ENCODE measurements at places on chromosomes 12 and 14. TPM values are rescaled to one million over a fixed set of nuclear protein-coding genes. Genes with fewer than 3 reads are reported as not detected.

The MMP19 gene
- total RNA-seq, result 2.2 TPM

The CIROP gene
- total RNA-seq, result not detected

The NEDD8 gene
- total RNA-seq, result 66.7 TPM

The BORCS5 gene
- 8.3 TPM for total RNA-seq

The RNASE11 gene
- total RNA-seq, result not detected

The CEBPE gene
- not detected for total RNA-seq

The FOXA1 gene
- 36.6 TPM for total RNA-seq

- DNase-seq, result no peak
Observed at GRCh38 chr12:26273811-26274210, 78.4 kb downstream of the SSPN start.

DNA sequence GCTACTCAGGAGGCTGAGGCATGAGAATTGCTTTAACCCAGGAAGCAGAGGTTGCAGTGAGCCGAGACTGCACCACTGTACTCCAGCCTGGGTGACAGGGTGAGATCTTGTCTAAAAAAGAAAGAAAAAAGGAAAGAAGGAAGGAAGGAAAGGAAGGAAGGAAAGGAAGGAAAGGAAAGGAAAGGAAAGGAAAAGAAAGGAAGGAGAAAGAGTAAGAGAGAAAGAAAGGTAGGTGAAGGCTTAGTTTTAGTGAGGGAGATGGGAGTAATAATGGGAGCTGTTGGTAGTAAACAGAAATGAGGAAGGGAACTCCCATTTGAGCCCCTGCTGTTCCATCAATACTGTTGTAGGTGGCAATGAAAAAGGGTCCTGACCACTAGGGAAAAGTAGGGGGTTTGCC lies 28.8 kb downstream of the SLC24A4 start:
- no peak for DNase-seq

DNA sequence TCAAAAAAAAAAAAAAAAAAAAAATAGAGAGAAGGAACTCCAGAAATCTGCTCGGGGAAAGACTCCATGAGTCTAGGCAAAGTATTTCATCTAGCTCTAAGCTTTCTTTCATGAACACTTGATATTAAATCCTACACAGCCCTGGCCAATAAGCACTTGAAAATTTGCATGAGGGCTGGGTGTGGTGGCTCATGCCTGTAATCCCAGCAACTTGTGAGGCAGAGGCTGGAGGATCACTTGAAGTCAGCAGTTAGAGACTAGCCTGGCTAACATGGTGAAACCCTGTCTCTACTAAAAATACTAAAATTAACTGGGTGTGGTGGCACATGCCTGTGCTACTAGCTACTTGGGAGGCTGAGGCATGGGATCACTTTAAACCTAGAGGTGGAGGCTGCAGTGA lies 13.1 kb upstream of the METAP2 start:
- no peak for DNase-seq

GRCh38 chr12:109844983-109845823 lies 12.0 kb upstream of the TRPV4 start:
- peak; percentile 89 for DNase-seq

DNA sequence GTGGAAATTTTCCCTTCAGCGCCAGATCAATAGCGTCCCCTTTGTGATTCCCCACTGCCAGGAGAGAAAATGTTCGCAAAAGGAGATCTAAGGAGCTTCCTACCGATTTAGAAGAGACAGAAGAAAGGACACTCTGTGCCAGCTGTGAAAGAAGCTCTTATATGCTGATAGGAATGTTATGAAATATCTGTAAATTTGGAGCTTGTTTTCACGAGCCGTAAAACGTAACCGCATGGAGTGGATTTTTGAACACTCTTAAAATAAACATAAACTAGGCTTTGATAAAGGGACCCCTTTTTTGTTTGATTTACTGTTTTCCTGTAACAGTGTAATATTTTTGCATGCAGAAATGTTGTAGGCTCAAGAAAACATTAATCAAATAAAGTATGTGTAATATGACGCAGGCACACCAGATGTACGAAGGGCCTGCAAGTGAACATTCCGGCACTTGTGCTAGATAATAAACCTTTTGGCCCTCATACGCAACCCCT lies 346.8 kb downstream of the ETNK1 start:
- DNase-seq, result no peak

DNA sequence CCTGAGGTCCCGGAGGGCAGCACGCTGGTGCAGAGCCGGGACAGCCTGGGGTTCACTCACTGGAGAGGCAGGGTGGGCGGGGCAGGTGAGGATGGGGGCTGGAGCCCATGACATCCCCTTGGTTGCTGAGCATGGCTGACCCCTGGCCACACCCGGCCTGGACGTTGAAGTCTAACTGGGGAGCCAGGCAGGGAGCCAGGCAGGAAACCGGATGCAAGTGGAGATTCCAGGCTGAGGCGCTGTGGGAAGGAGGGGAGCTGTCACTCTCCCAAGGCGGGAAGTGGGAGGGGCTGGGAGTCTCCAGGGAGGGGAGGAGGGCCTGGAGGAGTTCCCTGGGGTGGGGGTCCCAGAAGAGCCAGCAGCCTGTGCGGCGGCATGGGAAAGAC lies 7.7 kb upstream of the INF2 start:
- DNase-seq, result peak; percentile 78

GRCh38 chr14:88044444-88044758 lies 39.5 kb downstream of the GPR65 start:
- DNase-seq, result no peak

- DNase-seq, result no peak
Observed at GRCh38 chr12:118391424-118391823, 15.1 kb downstream of the SUDS3 start.

DNA sequence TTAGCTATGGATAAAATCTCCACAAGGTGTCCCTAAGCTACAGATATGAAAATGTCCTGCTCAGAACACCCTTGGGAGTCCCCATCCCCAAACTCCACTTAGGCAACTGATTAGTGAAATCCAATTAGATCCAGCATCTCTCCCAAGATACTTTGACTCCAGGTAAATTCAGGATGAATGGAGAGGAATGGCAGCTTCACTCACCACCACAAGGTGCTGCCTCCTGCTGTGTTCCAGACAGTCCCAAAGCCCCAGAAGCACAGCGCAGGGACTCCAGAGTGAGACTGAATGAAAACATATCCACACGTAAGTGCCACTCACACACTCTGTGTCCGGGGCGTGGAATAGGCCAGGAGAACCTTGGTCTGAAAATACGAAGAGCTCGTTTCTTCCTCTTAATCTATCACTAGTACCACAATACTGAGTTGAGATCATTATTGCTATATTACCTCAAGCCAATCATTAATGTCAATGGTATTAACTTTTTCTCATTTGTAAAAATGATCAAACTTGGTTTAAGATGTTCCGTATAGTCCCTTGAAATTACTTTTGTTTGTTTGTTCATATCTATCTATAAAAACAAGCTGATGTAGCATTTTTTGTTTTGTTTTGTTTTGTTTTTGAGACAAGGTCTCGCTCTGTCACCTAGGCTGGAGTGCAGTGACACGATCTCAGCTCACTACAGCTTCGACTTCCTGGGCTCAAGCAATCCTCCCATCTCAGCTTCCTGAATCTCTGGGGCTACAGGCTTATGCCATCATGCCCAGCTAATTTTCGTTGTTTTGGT lies 70.0 kb upstream of the BICD1 start:
- no peak for DNase-seq

GRCh38 chr12:124456652-124457152 lies 110.7 kb downstream of the NCOR2 start:
- no peak for DNase-seq

DNA sequence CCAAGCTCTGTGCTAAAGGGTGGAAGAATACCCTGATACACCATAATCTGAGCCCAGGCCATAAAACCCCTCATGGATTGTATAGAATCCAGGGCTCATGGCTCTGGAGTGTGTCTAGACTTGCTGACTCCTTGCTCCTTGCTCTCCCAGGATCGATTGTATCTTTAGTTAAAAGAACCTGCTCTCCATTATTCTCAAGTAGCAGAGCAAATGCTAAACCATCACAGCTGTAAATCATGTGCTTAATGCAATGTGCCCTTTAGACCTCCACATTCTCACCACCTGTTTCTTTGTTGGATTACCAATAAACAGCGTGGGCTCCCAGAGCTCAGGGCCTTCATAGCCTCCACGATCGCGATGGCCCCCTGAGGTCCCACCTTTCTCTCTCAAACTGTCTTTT lies 411.6 kb upstream of the FBXO33 start:
- no peak for DNase-seq

DNA sequence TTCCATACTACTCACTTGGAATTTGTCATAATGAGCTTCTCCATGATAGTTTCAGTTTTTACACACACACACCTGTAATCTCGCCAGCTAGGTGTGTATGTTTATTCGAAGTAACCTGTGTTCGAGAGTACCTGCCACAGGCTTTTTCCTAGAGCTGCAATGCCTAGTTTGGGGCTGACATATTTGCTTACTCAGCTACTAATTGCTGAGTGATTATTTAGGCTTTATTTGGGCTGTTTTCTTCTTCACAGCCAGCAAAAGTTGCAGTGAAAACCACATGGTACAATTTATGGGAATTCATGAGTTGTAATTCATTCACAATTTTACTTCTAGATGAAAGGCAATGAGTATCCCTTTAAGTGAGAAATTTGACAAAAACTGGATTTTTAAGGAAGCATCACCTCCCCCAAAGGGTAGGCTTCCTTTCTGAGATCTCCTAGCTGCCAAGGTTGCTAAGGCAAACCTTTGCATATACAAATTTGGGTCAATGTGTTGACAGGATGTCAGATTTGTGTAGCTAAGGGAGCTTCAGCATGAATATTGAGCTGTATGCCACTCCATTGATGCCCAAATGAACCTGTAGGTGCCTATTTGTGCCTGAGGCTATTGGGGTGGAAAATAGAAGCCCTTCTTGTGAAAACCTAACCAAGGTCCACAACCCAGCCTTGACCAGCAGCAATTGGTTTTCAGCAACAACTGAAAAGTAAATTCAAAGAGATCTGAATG lies 108.7 kb upstream of the OTX2 start:
- no peak for DNase-seq

DNA sequence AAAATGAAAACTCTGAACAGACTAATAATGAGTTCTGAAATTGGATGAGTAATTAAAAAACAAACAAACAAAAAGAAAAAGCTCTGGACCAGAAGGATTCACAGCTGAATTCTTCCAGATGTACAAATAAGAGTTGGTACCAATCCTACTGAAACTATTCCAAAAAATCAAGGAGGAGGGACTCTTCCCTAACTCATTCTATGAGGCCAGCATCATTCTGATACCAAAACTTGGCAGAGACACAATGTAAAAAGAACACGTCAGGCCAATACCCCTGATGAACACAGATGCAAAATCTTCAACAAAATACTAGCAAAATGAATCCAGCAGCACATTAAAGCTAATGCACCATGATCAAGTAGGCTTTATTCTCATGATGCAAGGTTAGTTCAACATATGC lies 183.9 kb upstream of the CNOT2 start:
- no peak for DNase-seq

- DNase-seq, result no peak
Observed at GRCh38 chr12:102441077-102441596, 39.2 kb downstream of the IGF1 start.

GRCh38 chr12:116319898-116320621 lies 42.6 kb upstream of the MED13L start:
- no peak for DNase-seq

GRCh38 chr14:81341370-81341769 lies 58.8 kb downstream of the STON2 start:
- no peak for DNase-seq

- DNase-seq, result no peak
Observed at GRCh38 chr14:58987591-58987990, 200.9 kb upstream of the DAAM1 start.

DNA sequence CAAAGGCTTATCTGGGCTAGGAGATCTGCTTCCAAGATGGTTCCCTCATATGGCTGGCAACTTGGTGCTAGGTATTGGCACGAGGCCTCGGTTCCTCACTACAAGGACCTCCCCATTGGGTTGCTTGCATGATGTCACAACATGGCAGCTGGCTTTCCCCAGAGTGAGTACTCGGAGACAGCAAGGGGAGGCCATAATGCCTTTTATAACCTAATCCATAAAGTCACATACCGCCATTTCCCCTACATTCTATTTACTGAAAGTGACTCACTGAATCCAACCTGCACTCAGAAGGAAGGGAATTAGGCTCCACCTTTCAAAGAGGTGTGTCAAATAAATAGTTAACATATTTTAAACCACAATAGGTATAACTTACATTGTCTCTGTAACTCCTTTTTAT lies 130.9 kb downstream of the SAMD4A start:
- no peak for DNase-seq

GRCh38 chr12:88375306-88376305 lies 204.7 kb downstream of the KITLG start:
- DNase-seq, result no peak

DNA sequence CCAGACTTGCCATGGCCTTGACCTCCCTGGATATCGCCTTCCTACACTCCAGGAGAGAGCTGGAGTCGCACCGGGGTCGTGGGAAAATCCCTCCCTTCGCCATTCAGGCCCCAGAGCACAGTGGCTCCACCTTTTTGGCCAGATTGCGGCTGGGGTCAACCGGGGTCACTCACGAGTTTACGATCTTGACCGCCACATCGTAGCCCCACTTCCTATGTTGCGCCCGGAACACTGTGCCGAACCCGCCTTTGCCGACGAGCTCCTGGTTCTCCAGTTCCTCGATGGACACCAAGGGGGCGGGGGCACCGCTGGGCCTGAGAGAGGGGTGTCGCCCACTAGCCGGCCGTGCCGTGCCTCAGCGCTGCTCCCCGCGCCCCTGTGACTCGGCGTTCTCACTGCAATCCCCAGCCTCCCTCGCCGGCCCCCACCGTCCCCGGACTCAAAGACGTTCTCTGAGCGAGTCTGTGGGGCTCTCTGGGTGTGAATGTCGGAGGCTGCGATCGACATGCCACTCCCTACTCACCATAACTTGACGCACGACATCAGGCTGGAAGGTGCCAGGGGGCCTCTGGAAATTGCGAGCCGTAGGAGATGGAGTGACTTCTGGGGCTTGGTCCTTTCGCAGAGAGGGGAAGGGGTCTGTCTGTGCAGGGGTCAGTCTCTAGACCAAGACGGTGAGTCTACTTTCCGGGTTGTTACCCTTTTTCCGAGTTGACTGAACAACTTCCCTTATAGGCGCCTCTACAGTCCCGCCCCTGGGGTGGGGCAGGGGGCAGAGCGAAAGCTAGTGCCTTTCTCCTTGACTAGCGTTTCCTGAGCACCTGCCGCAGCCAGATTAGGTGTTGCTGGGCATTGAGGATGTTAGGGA lies at the start of gene RIPK3:
Gene RIPK3, minus strand, starts transcription at position 708 of the 868 bp plus-strand sequence. Its CDS starts 165 bp downstream, at position 543.
- peak; percentile 58 for DNase-seq

DNA sequence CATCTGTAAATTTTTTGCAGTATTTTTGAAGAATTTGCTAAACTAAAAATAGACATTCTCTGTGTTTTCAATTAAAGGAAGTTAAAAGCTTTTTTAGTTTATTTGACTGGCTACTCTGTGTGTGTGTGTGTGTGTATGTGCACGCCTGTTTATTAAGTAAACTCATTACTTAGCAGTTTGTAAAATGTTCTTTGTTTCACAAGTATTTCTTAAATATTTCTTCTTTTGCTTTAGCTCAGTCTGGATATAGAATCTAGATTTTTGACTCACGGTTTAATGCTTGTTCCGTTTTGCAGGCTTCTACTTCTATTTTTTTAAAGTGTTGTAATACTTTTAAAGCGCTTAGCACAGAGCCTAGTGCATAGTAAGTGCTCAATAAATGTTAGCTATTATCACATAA lies 46.5 kb upstream of the KCNMB4 start:
- no peak for DNase-seq
